ENCODE measurements at places on chromosomes 16 and 17. TPM values are rescaled to one million over a fixed set of nuclear protein-coding genes. Genes with fewer than 3 reads are reported as not detected.

SKA2 gene
- 99.7 TPM for total RNA-seq

- DNase-seq: no peak
Measured at GRCh38 chr17:66843627-66844026, 8.7 kb downstream of the CACNG5 start.

SCIMP gene
- 0.72 TPM for total RNA-seq

GRCh38 chr16:8989099-8989878 lies 25.6 kb upstream of the USP7 start:
- DNase-seq: no peak

DNA sequence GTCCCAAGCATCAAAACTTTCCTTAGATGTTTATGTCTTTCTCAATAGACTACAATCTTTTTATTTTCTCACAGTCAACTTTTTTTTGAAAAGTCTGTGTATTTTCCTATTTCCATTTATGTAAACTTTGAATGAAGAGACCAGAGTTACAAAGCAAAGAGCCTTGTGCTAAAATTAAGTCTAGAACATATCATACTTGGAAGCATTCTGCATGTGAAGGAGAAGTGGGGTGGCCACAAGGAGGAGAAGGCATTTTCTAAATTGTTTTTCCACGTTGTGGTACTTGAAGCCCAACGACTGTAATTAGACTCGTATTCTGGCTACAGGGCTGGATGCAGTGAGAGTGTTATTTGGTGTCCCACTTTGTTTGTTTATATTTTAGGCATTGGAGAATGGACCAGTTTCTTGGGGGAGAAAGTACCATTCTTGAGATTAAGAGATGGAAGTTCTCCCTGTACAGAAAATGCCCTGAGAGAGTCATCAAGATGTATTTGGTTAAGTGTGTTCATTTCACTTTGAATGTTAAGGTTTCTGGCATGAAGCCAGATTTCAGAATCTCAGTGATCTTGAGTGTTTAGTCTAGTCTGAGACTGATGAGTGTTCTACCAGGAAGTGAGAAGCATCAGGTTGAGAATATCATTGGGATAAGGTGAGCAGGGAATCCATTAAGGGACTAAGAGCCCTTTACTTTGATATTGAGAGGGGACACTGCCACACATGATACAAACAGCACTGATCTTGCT lies 71.6 kb downstream of the MAP2K6 start:
- peak; percentile 46 for DNase-seq

DNA sequence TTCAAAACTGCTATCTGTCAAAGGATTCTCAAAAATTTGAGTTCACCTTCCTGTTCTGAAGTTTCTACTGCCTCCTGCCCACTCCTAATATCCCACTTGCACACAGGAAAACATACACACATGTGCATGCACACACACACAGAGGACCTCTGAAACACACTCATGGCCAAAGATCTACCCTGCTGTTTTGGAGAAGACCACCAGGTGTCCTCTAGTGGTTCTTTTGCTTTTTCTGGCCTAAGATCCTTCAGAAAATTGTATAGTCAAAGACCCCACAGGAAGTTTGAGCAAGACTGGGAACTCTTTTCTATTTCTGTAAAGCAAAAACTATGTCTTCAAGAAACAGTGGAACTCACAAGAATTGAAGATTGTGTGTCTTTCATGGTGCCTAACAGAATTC lies 90.2 kb downstream of the CDH8 start:
- no peak for DNase-seq

DNA sequence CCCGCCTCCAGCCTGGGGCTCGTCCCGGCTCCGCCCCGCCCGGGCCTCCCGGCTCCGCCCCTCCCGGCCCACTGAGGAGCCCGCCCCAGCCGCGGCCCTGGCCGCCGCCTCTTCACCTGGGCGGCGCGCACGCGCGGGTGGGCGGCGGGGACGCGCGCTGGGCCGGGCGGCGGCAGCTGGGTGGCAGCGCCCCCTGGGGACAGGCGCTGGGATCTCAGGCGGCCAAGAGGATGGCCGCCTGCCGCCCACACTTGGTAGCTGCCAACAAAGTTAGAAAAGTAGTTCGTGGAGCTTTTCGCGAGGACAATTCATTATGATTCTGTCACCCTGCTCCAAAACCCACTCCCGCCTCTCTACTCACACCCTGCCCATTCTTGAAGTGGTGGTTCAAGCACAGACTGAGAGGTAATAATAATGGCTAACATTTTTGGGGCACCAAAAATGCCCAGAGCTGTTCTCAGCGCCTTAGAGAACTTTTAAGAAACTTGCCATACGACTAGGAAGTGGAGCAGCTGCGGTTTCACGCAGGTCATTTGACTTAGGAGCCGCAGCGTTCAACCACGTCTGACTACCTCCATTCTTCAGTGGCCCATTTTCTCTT lies 340 bp upstream of the MYO1D start:
- peak; percentile 92 for DNase-seq

GRCh38 chr16:89999831-90000574 lies 19.3 kb downstream of the DBNDD1 start:
- no peak for DNase-seq

LDHD gene
- total RNA-seq: 0.48 TPM

DNA sequence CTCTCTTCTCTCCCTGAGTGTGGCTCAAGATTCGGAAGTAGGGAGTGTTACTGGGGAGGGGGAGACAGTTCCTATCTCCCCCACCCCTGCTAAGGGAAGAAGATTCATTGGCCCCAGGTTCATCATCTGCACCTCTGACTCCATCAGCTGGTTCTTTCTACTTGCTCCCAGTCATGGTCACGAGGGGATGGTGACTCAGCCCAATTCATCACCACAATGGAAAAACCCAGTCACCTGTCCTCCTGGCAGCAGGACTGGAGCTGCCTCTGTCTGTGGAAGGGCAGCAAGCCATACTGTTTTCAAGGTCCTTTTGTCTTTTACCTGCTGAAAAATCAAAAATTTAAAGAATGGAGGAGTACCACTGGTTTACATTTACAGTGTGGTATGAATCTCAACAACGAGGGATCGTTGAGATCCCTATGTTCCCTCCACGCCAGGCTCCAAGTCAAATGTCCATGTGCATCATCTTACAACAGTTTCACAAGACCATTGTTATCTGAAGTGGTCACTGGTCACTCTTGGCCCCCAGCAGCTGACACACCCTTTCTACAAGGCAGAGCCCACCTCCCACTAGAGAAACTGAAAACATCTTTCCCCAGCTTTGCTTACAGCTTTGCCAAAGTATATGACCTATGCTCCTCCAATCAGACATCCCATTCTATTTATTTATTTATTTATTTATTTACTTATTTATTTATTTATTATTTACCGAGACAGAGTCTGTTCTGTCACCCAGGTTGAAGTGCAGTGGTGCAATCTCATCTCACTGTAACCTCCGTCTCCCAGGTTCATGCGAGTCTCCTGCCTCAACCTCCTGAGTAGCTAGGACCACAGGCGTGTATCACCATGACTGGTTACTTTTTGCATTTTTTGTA lies 40.4 kb upstream of the NDRG4 start:
- DNase-seq: no peak

GRCh38 chr17:78544881-78545755 lies 32.1 kb downstream of the DNAH17 start:
- no peak for DNase-seq

ZFHX3 gene
- 26.7 TPM for total RNA-seq

DNA sequence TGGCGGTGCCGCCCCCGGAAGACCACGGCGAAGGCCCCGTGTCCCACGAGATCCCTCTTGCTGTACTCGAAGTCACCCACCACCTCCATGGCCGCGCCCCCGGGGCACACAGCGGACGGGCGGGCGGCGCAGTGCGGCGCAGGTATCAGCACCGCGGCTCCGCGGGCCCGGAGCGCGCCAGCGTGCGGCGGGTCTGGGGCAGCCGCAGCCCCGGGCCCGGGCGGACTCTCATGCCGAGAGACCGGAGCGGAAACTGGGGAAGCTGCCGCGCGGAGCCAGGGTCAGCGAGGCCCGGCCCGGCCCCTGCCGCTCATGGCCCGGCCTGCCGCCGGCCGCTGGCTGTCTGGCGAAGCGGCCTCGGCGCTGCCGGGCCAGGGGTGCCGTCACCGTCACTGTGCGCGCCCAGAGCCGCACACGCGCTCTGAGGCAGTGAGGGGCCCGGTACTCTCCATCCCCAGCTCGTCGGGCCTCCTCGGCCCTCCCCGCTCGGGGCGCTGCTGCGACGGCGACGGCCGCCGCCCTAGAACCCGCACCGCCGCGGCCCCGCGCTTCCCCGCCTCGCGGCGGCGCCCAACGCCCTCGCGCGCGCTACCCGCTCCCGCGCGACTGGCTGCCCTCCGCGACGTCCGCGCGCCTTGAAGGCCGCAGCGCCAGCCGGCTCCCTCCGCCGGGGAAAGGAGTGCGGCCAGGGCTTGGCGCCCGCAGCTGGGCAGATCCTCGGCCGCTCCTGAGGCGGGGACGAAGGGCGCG lies at the start of gene ULK2:
Gene ULK2, minus strand, starts transcription at position 608 of the 750 bp plus-strand sequence. Its CDS starts 519 bp downstream, at position 89.
- DNase-seq: peak; percentile 77

DNA sequence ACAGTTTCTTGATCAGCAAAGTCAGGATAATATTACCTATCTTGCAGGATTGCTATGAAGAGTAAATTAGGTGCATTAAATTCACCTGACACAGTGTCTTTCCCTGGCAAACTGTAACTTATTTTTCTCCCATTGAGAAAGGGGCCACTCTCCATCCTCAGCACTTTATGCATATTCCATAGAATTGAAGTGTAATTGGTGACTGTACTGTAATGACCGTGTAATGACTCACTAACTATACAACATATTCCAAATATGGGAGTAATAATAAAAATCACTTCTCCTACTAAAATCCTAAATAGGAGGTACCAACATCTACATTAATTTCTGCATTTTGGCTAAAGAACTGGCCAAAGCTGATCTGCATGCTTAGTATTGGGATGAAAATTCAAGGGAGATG lies 141.9 kb upstream of the NOG start:
- no peak for DNase-seq

GRCh38 chr16:71376465-71377157 lies 18.1 kb downstream of the CALB2 start:
- DNase-seq: no peak

All from umbilical cord (tissue), 2 donors.